Endothelial cell (in vitro differentiated cells): ENCODE measurements at places on chromosomes 1 and 21. TPM values are rescaled to one million over a fixed set of nuclear protein-coding genes. Genes with fewer than 3 reads are reported as not detected.

GRCh38 chr1:219149953-219150352 lies 23.7 kb upstream of the LYPLAL1 start:
- H3K36me3 ChIP-seq = no peaks in the 10 kb centered on the region
- no peak overlapping the region for H3K4me3 ChIP-seq
- H3K27ac ChIP-seq = no peak overlapping the region
- H3K4me1 ChIP-seq = peaks cover 14% of the 10 kb centered on the region

DNA sequence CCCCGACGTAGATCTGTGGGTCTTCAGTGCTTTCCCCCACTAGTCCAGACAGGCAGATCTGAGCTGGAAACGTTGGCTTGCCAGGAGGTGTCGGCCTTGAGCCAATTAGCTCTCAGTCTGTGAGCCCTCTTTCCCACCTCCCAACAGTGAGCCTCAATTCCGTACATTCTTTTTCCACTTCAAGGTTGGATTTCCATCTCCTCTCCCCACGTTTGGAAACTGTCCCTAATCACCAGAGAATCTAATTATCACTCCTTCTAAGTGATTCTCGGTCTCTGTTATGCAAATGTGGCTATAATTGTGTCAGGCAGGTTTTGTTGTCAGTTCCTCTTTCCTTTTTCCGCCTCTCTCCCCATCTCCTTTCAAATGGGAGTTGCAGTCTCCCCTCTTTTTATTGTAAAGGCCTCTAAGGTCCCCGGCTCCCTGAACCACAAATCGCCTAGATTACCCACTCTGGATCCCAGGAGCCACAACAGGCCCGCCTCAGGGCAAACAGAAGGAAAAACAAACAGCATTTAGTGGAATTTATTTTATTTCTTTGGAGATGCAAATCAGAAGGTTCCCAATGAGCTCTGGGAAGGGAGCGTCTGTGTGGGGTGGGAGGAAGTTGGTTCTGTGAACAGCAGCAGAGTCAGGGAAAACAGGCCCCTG lies 29.4 kb upstream of the LRRN2 start:
- H3K27ac ChIP-seq = peak overlapping the region; percentile 91
- H3K4me3 ChIP-seq = no peak overlapping the region
- peaks cover 48% of the 10 kb centered on the region for H3K4me1 ChIP-seq
- peaks cover 5% of the 10 kb centered on the region for H3K27me3 ChIP-seq
- no peaks in the 10 kb centered on the region for H3K36me3 ChIP-seq

The CR1 gene
- 0.51 TPM for total RNA-seq

DNA sequence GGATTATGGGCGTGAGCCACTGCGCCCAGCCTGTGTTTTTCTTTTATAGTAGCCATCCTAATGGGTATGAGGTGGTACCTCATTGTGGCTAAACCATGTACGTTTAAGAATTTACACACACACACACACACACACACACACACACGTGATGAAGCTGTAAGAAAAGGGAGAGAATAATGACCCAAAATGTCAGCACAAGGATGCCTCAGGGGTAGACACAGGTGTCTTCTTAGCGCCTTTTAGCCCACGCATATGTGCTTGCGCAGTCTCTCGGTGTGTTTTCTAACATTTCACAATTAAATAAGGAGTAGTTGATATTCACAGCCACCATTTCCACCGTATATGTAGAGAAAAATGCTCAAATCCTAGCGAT lies 782 bp upstream of the PFKL start:
- H3K36me3 ChIP-seq = no peaks in the 10 kb centered on the region
- peaks cover 1% of the 10 kb centered on the region for H3K27me3 ChIP-seq
- H3K27ac ChIP-seq = no peak overlapping the region
- H3K4me3 ChIP-seq = peak overlapping the region; percentile 88
- no peak for DNase-seq

The C1orf87 gene
- total RNA-seq = 0.23 TPM

The IFI6 gene
- 9.7 TPM for total RNA-seq

DNA sequence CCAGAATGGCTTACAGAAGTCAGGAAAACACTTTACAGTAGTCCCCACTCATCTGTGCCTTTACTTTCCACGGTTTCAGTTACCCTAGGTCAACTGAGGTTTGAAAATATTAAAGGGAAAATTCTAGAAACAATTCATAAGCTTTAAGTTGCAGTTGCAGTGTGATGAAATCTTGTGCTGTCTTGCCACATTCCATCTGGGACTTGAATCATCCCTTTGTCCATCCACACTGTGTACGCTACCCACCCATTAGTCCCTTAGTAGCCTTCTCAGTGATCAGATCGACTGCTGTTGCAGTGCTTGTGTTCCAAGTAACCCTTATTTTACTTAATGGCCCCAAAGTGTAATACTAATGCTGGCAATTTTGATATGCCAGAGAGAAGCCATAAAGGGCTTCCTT lies 30.5 kb downstream of the ZCCHC17 start:
- H3K4me3 ChIP-seq = no peak overlapping the region
- no peaks in the 10 kb centered on the region for H3K4me1 ChIP-seq
- no peak overlapping the region for H3K27ac ChIP-seq
- H3K27me3 ChIP-seq = no peaks in the 10 kb centered on the region
- DNase-seq = no peak
- no peaks in the 10 kb centered on the region for H3K36me3 ChIP-seq

The CTTNBP2NL gene
- 84.0 TPM for total RNA-seq

GRCh38 chr1:147201276-147201675 lies 23.9 kb downstream of the FMO5 start:
- no peak overlapping the region for H3K27ac ChIP-seq
- H3K4me3 ChIP-seq = no peak overlapping the region
- no peak for DNase-seq
- H3K27me3 ChIP-seq = no peaks in the 10 kb centered on the region

DNA sequence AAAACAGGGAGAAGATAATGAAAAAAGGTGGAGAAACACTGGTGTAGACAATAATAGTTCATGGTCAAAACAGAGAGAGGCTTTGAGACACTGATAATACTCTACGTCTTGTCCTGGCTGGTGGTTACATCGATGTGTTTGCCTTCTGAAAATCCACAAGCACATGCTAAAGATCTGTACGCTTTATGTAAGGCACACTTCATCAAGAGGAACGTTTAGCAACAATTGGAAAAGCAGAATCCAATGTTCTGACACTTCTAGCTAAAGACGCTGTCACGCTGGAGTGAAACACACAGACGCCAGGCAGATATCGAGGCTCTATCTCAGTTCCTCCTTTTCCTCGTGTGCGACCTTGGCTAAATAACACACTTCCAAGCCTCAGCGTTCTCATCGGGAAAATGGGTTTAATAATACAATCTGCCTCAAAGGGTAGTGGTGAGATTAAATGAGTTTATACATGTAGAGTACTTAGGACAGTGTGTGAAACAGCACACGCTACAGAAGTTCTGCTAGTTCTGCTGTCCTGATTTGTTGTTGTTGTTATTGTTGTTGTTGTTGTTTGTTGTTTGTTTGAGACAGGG lies 386.1 kb downstream of the SETD4 start:
- DNase-seq = no peak
- H3K4me1 ChIP-seq = peaks cover 2% of the 10 kb centered on the region
- H3K36me3 ChIP-seq = no peaks in the 10 kb centered on the region
- no peak overlapping the region for H3K27ac ChIP-seq
- no peak overlapping the region for H3K4me3 ChIP-seq

DNA sequence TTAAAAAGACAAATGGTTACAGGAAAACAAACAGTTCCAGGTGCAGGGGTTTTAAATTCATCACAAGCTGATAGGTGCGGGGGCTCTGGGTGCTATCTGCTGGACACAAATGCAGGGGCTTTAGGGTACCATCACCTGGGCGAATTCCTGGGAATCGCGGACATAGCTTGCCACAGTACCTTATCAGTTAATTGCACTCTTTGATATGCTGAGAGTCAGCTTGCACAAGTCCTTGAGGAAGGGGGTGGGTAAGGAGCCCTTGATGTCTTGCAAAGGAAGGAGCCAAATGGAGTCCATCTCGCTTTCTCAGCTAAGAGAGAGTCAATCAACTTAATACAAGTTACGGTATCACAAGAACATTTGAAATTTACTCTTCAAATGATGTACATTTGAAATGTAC lies 25.4 kb upstream of the TMEM54 start:
- no peak overlapping the region for H3K4me3 ChIP-seq
- peaks cover 19% of the 10 kb centered on the region for H3K27me3 ChIP-seq
- no peak overlapping the region for H3K27ac ChIP-seq
- DNase-seq = no peak
- peaks cover 16% of the 10 kb centered on the region for H3K4me1 ChIP-seq

The OR2T33 gene
- not detected for total RNA-seq

The SCMH1 gene
- total RNA-seq = 51.3 TPM

- peaks cover 1% of the 10 kb centered on the region for H3K27me3 ChIP-seq
- no peak for DNase-seq
- H3K4me3 ChIP-seq = no peak overlapping the region
- peaks cover 19% of the 10 kb centered on the region for H3K4me1 ChIP-seq
- no peak overlapping the region for H3K27ac ChIP-seq
Measured at GRCh38 chr1:209885403-209886218, 52.4 kb upstream of the SYT14 start.

The EPHX1 gene
- 45.0 TPM for total RNA-seq

- no peak overlapping the region for H3K4me3 ChIP-seq
- DNase-seq = peak; percentile 50
- no peaks in the 10 kb centered on the region for H3K36me3 ChIP-seq
- H3K4me1 ChIP-seq = peaks cover 3% of the 10 kb centered on the region
Measured at GRCh38 chr1:160768295-160768657, 27.7 kb upstream of the LY9 start.

- H3K27ac ChIP-seq = no peak overlapping the region
- no peaks in the 10 kb centered on the region for H3K36me3 ChIP-seq
- DNase-seq = no peak
- no peak overlapping the region for H3K4me3 ChIP-seq
Measured at GRCh38 chr1:55500601-55501000, 285.4 kb upstream of the USP24 start.

- peaks cover 2% of the 10 kb centered on the region for H3K4me1 ChIP-seq
- no peaks in the 10 kb centered on the region for H3K36me3 ChIP-seq
- DNase-seq = no peak
- no peaks in the 10 kb centered on the region for H3K27me3 ChIP-seq
- H3K4me3 ChIP-seq = no peak overlapping the region
Measured at GRCh38 chr1:165436994-165437393, 7.9 kb downstream of the RXRG start.

DNA sequence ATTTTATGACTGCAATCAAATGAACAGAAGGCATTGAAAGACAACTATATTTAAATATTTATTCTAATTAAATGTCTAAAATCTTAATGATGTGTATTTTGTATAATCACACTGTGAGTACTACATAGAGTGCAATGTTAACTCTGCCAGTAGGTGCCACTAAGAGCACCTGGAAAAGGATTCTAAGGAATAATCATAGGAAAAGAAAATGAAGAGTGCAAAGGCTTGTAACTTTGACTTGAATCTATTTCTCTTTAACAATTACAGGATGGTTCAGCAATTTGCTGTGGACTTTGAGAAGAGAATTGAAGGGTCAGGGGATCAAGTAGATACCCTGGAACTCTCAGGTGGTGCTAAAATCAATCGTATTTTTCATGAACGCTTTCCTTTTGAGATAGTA lies 200.4 kb downstream of the DNM3 start:
- H3K4me3 ChIP-seq = no peak overlapping the region
- H3K4me1 ChIP-seq = peaks cover 31% of the 10 kb centered on the region
- no peak overlapping the region for H3K27ac ChIP-seq
- peaks cover 4% of the 10 kb centered on the region for H3K36me3 ChIP-seq

DNA sequence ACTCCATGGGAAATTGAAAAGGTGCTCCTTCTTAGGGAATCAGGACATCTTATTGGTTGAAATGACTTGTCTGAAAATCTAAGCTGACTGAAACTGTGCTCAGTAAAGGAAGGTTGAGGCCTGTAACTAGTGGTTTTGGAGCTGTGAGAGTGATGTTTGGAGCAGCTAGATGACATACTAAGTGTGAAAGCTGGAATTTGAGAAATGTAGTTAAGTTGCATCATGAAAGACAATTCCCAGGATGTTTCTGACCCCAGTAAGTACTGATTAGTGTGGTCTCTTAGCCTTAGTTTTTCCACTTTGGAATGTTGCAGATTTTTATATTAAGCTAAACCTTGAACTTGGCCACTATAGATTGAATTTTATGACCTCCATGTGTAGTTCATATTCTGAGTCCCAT lies 154.9 kb downstream of the PAPPA2 start:
- no peak for DNase-seq
- no peaks in the 10 kb centered on the region for H3K36me3 ChIP-seq
- H3K27ac ChIP-seq = no peak overlapping the region
- H3K27me3 ChIP-seq = no peaks in the 10 kb centered on the region
- no peak overlapping the region for H3K4me3 ChIP-seq

GRCh38 chr1:87045761-87046304 lies 131.4 kb downstream of the HS2ST1 start:
- H3K27me3 ChIP-seq = no peaks in the 10 kb centered on the region
- H3K4me1 ChIP-seq = no peaks in the 10 kb centered on the region
- H3K4me3 ChIP-seq = no peak overlapping the region
- DNase-seq = no peak

DNA sequence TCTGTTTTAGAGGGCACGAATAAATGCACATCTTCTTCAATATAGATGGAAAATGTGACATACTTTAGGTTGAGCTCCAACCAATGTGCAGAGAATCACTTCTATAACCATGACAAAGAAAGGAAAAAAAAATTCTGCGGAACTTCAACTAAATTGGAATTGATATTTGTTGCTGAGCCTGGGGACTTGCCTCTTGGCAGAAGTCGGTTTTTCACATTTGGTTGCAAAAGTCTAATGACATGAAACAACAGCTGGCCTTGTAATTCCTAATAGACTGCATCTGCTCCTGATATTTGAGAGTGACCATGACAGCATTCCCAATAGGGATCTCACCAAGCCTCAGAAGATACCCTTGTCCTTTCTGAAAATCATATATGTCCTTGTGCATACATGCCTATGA lies 112.8 kb downstream of the PRRX1 start:
- no peaks in the 10 kb centered on the region for H3K27me3 ChIP-seq
- no peak overlapping the region for H3K4me3 ChIP-seq
- no peak for DNase-seq
- H3K4me1 ChIP-seq = peaks cover 3% of the 10 kb centered on the region
- no peak overlapping the region for H3K27ac ChIP-seq

DNA sequence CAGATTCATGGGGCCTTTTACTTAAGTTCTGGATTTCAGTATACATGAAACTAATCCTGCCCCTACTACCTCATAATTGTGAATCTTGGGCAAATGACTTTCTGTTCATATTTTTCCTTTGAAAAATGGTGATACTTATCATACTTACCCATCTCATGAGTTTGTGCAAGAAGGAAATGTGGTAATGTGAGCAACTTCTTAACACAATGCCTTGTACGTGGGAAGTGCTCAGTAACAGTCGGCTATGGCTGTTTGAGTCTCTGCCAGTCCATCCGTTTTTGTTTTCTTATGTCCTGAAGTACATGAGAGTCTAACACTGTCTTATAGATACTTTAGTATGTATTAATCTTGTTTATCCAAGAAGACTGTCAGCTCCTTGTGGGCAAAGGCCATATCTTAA lies 86.5 kb downstream of the PATJ start:
- H3K4me1 ChIP-seq = no peaks in the 10 kb centered on the region
- no peak overlapping the region for H3K27ac ChIP-seq
- H3K27me3 ChIP-seq = no peaks in the 10 kb centered on the region
